ENCODE measurements at places on chromosomes 3 and 15.

DNA sequence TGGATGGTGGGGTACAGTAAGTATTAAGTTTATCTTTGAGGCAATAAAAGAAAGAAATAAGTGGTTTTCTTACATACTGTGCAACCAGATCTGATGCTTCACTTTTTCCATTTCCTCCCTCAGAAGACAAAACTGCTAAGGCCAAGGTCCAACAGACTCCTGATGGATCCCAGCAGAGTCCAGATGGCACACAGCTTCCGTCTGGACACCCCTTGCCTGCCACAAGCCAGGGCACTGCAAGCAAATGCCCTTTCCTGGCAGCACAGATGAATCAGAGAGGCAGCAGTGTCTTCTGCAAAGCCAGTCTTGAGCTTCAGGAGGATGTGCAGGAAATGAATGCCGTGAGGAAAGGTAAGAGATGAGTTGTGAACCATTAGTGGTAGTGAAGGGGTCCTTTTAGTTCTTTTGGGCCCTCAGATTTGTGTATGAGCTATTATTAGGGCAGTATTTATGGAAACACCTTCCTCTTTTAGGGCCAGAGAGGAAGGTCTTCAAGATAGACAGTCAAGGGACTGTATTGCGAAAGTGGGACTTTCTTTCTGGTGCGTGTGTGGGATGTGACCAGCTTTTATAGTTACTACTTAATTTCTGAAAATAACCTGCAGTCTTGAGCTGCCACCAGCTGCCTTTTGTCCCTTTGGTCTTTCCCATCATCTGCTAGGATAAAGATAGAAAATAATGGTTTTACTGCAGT is 4.6 kb downstream of the ALAS1 start:
- DNase-seq, result no peak

- peak; percentile 76 for DNase-seq
These were observed 93.0 kb upstream of the LPP start for GRCh38 chr3:188060840-188061544.

GRCh38 chr3:9870978-9871377 is 9.1 kb downstream of the CIDEC start:
- DNase-seq, result peak; percentile 81

DNA sequence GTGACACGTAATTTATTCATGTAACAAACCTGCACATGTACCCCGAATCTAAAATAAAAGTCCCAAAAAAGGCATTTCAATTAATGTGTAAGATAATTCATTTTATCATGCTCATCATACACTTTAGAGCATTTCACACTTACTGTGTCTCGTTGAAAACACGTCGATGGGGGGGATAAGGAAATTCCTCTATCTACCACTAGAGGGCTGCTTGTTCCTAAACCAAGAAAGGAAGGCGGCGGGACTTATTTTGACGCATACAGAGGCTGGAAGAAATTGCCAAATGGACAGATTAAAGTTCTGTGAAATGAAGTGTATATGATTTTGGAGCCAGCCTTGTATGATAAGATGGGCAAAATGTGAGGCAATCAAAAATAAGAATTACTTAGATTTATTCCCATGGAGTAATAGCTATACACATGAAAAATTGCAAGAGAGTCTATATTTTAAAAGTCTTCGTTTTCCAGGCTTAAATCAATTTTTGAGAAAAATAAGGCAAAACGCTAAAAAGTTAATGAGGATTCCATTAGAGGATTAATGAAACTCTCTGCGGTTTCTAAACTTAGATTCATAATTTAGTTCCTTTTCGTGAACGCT is 346.8 kb downstream of the CNTN3 start:
- peak; percentile 51 for DNase-seq

- no peak for DNase-seq
These were observed 39.1 kb downstream of the SCN5A start for GRCh38 chr3:38610436-38610835.

DNA sequence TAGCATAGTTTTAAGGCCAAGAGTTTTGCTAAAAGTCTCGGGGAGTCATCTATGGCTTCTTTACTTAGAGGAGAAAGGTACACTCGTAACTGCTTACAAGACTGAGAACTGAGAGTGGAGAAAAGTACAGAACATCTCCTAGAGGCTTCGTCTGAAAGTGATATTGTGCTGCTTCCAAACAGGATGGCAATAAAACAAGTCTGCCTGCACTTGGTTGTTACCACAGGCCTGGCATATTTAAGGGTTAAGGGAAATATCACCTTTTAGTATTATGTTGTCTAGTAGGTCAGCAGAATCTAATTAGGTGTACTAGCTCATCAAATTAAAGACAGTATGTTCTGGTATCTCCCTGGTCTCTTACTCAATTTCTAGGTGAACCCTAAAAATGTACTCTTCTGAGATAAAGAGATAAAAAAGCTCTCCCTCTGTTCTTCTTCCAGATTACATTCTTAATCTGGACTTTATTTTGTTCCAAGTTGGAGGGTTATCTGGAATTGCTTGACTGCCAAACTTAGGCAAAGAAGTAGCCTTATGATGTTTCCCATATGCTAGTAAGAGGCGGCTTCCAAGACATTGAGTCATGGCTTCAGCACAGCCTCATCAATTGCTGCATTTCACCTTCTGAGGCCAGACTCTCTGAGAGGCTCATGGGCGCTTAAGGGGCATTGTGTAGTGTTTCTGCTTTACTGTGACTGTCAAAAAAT is 181.3 kb downstream of the LSAMP start:
- peak; percentile 89 for DNase-seq

DNA sequence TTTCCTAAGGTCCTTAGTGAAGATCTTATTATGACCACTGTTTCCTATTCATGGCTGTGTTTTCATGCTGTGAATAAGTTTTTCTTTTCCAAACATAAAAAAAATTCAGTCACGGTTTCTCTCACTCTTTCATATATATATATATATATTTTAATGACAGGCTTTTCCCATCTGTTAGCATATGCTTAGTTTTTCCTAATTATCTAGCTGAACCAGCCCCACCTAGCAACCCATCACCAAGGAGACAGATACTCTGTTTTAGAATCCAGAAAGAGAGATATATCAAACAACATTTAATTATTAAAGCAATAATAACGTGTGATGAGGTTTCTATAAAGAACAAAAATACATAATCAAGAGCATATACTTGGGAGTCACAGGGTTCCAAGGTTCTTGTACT is 58.3 kb downstream of the TMCC1 start:
- DNase-seq, result no peak

DNA sequence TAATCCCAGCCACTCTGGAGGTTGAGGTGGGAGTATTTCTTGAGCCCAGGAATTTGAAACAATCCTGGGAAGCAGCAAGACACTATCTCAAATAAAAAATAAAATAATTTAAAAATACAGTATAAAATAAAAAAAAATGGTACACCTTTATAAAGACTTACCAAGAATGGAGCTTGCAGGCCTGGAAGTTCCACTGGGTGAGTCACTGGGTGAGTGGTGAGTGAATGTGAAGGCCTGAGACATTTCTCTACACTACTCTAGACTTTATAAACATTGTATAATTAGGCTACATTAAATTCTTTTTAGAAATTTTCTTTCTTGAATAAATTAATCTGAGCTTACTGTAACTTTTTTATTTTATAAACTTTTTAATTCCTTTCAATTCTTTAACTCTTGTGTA is 609.1 kb upstream of the BCHE start:
- peak; percentile 68 for DNase-seq

GRCh38 chr3:153023896-153024295 is 138.1 kb upstream of the RAP2B start:
- DNase-seq, result no peak

GRCh38 chr3:3800685-3801493 is 1.7 kb downstream of the LRRN1 start:
- no peak for DNase-seq

GRCh38 chr3:99842826-99843589 is 25.3 kb downstream of the CMSS1 start:
- peak; percentile 63 for DNase-seq

- no peak for DNase-seq
These were observed 25.5 kb upstream of the SPTBN5 start for GRCh38 chr15:41919201-41919820.

DNA sequence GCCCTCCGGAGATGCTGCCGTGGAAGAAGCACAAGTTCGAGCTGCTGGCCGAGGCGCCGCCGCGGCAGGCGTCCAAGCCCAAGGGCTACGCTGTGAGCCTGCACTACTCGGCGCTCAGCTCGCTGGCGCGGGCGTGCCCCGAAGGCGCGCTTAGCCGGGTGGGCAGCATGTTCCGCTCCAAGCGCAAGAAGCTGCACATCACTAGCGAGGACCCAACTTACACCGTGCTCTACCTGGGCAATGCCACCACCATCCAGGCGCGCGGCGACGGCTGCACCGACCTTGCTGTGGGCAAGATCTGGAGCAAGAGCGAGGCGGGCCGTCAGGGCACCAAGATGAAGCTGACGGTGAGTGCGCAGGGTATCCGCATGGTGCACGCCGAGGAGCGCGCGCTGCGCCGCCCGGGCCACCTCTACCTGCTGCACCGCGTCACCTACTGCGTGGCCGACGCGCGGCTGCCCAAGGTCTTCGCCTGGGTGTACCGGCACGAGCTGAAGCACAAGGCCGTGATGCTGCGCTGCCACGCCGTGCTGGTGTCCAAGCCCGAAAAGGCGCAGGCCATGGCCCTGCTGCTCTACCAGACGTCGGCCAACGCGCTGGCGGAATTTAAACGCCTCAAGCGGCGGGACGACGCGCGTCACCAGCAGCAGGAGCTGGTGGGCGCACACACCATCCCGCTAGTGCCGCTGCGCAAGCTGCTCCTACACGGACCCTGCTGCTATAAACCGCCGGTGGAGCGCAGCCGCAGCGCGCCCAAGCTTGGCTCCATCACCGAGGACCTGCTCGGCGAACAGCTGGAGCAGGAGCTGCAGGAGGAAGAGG is 1.3 kb downstream of the FAM43A start:
- DNase-seq, result peak; percentile 49

DNA sequence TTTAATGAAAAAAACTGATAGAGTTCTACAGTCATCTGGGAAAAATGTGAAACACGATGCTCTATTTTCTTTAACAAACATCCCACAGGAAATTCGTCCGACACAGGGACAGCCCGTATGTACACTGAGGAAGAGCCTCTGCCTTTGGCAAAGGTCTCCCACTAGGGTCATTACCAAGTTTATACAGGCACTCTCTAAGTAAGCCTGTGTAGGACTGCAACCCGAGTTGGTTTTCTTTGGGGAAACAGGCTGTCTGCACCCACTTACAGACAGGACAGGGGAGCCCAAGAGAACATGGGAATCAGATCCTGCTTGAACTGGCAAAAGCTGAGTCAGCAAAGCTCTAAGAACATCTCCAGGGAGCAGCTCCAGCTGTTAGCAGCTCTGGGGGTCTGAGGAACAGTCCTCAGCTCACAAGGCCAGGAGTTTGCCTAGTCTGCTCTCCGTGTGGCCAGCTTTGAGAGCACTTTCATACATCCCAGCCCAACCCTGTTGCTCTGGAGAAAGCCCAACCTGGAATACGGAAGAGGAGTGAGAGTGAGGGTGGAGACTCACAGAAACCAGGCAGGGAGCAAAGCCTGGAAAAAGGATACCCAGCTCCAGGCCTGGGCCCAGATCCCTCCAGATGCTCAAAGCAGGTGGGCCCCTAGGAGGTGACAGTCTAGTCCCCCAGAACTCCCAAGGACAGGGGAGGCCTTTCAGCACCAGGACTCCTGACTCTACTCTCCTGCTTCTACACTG is 1.9 kb downstream of the TBC1D2B start:
- peak; percentile 90 for DNase-seq

DNA sequence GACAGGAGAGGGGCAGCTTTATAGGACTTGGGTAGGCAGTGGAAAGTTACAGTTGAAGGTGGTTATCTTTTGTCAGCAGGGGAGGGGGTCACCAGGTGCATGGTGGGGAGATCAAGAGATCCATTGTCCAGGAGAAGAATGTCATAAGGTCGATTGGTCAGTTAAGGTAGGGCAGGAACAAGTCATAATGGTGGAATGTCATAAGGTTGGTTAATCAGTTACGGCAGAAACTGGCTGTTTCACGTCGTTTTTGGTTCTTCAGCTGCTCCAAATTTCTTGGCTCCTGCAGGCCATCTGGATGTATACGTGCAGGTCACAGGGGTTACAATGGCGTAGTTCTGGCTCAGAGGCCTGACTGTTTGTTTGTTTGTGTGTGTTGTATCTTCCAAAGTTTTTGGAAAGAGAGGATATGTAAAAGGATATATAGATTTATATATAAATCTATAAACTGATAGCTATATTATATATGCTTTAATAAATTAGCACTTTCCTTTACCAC is 565.1 kb downstream of the ZNF385D start:
- DNase-seq, result no peak

GRCh38 chr3:11244121-11244677 is 28.0 kb upstream of the ATG7 start:
- DNase-seq, result no peak

DNA sequence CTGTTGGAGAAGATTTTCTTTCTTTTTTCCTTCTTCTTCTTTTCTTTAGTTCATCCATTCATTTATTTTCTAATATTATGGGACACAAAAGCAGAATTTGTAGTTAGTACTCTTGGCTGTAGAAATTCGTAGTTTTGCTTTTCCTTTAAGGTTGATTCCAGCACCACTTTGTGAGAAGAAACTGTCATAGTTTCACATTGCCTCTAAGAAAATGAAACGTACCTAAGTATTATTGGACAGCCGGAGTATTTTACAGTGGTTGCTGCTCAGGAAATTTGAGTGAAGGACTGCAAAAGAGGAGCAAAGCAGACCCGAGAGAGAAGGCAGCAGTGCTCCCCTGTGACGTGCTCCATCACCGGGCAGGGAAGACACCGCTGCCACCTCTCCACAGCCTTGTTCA is 48.1 kb downstream of the PLCL2 start:
- no peak for DNase-seq

DNA sequence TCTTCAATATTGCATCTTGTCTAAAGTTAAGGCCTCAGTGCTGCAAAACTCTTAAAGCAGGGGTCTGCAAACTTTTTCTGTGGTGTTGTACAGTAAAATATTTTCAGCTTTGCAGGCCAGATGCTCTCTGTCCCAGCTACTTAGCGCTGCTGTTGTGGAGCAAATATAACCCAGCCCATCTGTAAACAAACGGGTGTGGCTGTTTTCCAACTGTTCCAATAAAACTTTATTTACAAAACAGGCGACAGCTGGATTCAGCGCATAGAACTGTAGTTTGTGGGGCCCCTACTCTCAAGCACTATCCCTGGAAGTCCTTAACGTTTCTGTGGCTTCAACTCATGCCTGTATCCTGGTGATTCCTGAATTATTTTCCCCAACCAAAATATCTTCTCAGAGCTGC is 365.0 kb downstream of the FOXP1 start:
- no peak for DNase-seq

GRCh38 chr15:43771816-43772215 is 5.0 kb downstream of the ELL3 start:
- no peak for DNase-seq

- no peak for DNase-seq
These were observed 35.4 kb downstream of the GYG1 start for GRCh38 chr3:149026718-149027117.

DNA sequence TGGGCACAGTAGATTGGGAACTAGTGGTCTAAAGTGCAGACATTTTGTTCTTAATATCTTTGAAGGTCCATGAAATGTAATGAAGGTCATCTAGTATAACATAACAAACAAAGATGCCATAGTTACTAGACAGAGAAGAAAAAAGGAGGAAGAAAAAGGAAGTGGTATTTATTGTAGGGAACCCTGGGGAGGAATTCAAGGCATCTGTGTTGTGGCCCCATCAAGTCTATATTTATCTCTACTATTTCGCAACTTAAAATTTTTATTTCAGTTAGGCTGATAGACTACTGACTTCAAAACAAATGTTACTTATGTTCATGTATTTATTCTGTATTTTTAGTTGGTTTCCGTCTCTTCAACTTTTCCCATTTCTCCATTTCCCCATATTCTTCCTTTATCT is 48.9 kb upstream of the ZDHHC23 start:
- DNase-seq, result peak; percentile 55

All from fibroblast of skin of abdomen (primary cell).